Amniotic epithelial cell (primary cell): ENCODE measurements at places on chromosomes 2 and 18.

DNA sequence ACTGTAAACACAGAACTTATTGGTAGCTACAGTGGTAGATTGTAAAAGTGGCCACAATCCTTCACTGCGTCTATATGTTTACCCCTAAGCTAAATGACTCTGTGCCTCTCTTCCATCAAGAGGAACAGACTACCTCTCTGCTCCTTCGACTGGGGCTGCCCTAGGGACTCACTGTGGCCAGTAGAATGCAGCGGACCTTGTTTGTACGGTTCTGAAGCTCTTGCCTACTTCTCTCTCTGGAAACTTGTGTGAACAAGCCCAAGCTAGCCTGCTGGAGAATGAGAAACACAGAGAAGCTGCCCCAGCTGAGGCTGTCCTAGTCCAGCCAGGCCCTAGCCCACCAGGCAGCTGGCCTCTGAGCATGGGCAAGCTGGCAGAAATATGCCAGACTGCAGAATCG, 140.8 kb upstream of the SLC1A4 start:
- no peak for DNase-seq

DNA sequence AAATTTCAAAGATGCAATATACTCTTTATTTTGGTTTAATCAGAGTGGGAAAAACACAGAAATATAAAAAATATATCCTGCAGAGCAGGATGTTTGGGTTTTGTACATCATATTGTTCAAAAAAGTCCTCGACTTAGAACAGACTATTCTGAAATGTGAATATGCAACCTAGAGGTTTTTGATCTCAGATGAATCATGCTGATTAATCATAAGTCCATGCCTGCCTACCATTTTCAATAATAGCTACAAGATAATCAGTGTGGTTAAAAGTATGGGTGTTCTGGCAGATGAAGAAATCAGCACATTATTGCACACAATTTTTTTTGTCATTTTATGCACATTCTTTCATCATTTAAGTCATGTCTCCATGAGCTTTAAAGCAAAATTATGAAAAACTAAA, 1261.0 kb upstream of the NXPH2 start:
- DNase-seq, result no peak

DNA sequence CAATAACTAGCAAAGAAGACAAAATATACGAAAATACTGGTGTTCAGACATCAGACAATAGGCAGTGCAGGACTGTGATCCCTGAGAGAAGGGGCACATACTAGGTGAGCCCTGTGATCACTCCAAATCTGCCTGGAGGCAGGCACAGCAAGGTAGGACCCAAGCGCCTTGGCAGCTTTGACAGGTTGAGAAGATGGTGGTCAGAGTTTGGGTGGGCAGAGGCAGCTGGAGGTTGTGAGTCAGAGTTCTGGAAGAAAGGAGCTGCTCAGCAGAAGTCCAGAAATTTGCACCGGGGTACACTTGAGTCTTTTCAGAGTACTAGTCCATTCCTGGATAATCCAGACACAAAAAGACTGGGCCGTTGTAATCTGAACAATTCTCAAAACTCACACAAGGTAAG, 14.0 kb downstream of the KIF1A start:
- DNase-seq, result no peak

GRCh38 chr2:64143169-64144056, 807 bp downstream of the PELI1 start:
- DNase-seq, result peak; percentile 35

DNA sequence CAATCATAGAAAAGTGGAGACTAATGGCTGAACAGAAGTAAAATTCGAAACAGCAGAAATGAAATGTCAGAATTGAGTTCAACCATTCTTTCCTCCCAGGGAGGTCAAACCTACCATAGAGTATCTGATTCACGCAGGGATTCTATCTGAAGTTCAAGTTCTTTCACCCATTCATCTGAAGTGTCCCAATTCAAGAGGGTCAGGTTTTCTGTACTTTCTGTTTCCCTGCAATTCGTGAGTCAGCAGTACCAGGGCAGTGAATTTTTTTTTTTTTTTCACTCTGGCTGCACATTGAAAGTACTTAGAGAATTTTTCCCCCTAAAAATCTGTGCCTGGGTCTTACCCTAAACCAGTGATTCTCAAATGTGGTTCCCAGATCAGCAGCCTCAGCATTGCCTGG, 40.9 kb upstream of the CCDC88A start:
- DNase-seq, result peak; percentile 71

DNA sequence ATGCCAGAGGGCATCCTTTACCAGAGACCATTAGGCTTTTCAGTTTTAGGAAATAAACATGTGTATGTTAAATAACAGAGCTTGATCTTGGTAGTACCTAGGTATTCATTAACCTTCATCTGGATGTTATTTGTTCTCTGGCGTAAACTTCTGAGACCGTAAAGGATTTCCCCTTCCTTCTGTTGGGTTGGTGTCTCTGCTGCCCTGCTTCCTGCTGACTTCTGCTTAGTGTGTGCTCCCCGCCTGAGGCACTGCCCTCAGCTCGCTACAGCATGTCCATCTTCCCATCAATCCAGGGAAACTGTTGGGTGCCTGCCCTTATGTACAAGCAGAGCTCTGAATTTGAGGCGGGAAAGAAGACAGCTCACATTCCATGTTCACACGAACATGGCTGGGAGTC, 177.9 kb downstream of the TPGS2 start:
- no peak for DNase-seq

GRCh38 chr18:5197032-5197434, at the start of gene AKAIN1:
Gene AKAIN1, minus strand, starts transcription at chr18:5197257. Its CDS starts 204 bp downstream, at chr18:5197053.
- peak; percentile 0 for DNase-seq

DNA sequence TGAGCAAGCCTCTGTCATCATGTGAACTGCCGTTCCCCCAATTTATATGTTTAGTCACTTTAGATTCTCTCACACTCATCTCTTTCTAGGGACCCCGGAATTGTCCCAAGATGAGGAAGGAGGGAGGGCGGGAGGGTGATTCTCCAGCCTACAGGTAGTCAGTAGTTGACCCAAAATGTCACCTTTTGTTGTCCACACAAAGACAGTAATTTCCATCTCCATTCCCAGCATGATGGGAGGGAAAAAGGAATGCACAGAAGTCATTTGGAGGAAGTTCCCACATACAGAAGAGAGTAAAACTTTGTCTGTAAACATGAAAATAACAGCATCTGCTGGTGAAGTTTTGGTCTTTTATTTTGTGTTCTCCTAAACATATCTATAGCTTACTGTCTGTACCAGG, 222.9 kb downstream of the KLHL29 start:
- DNase-seq, result no peak

GRCh38 chr2:121255358-121255757, 29.6 kb downstream of the TFCP2L1 start:
- DNase-seq, result no peak

DNA sequence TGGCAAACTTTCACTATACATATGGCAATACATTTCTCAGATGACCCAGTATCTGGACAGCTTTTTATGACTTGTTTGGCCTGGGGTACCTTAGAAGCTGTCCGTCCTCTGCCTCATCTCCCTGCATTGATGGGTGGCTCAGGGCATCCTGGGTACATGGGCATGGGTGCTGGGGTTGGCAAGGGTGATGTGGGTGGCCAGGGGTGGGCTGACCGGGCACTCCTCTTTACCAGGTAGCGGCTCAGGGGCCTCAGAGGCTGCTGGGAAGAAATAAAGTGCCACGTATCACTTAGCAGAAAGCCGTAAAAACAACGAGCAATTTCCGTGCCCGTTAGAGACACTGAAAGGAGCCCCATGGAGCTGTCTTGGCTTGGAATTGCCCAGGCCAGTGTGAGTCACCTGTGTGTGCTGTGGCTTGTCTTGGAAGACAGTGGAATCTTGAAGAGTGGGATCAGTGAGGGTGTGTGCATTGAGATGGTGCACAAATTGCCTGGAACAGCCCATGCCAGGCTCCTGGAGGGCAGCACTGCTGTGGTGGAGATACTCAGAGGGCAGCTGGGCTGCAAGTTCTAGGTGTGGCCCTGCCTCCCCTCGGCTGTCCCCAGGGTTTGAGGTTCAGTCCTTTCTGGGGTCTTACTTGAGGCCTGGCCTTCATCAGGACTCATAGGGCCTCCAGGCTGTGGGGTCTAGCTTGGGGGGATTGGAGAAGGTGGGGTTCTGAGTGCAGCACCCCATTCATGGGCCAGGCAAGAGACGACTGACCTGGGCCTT, 88.8 kb downstream of the FHOD3 start:
- DNase-seq, result no peak

DNA sequence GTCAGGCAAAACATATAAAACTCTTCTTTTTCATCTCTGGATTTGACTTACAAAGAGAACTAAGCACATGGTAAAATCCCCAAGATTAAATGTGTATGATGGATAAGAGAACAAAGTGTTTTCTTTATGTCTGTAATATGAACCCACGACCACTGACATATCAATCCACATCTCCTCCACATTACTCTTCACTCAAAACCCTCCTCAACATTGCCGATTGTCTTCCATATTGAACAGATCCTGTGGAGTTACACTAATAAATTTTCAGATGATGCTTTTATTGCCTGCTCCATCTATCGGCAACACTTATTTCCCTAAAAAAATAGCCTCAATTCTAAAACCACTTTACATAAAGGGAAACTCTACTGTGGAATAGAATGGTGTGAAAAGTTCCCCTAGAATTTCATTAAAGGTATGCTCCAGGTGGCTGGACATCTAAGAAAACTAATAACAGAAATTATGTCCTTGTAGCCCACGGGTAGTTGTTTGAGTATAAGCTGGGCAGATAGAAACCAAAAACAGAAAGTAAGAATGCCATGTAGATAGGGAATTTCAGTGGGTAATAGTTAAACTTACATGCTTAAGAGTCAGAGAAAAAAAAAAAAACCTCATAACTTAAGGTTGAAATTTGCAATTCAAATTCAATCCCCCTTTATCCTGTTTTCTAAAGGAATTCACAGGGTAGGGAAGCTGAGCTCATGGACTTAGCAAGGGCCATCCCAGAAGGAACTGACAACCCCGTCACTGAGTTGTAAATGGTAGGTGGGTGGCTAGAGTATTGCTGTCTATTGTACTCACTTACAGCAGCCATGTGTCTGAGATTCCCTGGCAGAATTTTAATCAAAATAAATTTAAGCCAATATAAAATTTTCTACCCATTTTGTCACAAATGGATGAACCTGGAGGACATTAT, 305.4 kb upstream of the LYPD1 start:
- DNase-seq, result no peak

- DNase-seq, result peak; percentile 43
These were observed 15.4 kb upstream of the MLPH start for GRCh38 chr2:237471438-237472186.

DNA sequence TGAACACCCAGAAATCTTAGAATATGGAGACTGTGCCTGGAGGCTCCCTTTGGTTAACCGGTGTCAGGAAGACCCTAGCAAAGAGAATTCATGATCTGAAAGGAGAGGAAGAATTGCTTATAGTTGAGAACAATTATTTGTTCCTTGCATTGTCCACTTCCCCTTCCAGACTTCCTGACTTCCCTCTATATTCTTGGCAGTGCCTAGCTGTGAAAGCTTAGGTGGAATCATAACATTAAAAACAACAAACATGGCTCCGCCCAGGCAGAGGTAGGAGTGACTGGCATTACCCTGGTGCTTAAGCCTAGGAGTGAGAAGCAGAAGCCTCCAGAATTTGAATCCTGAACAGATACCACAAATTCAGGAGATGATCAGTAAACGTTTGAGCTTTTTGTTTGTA, 1.9 kb downstream of the TTL start:
- no peak for DNase-seq

DNA sequence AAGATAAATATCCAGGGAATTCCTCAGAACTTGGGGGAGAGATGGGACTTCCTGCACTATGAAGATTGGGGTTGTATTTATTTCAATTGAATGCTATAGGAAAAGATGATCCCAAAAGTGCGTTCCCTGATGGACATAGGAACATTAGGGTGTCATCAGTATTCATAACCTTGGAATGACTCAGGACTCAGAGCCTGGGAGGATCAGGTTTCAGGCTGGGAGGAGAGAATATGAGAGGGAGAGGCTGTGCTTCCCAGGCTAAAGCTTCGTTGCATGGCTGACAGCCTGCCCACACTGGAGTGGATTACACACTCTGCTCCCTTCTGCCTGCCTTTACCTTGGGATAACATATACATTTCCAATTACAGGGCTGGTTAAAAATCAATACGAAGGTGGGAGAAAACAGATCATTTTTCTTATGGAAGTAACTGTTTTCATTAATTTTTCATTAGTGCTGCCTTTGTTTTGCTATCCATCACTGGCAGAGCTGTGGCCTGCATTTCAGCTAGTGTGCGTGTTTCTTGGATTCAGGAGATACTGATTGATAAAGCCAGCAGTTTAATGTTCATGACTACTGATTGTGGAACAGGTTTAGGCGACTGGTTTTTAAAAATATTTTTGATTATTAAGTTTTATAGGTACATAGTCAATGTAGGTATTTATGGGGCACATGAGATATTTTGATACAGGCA, 118.7 kb downstream of the KCTD1 start:
- peak; percentile 86 for DNase-seq

- peak; percentile 77 for DNase-seq
These were observed 89.1 kb downstream of the ETAA1 start for GRCh38 chr2:67486041-67486796.

DNA sequence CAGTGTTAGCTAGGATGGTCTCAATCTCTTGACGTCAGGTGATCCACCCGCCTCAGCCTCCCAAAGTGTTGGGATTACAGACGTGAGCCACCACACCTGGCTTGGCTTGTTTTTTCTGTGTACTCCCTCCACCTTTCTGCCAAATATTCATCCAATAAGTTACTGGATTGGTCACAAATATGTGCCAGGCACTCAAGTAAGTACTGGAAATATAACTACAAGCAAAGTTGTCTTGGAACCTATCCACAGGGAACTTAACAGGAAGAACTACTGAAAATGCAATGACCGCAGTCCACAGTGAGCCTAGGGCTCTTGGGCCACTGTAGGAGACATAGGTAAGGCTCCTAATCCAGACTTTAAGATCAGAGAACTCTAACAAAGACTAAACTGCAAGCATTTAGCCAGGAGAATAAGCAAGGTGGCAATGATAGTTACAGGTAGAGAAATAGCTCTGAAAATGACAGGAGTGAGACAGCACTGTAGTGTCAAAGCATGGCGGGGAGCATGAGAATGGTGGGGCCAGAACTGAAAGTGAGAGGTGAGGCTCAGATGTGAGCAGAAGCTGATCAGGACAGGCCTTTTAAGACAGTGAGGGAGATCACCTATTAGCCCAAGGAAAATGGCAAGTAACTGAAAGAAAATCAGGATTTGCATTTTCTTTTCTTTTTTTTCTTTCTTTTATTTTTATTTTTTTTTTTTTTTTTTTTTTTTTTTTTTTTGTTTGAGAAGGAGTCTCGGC, 252.1 kb downstream of the RBM43 start:
- DNase-seq, result no peak
